A549 treated with RU486 at 1 μM for 4 hours (cell line): ENCODE measurements at places on chromosomes 5 and 9. TPM values are rescaled to one million over a fixed set of nuclear protein-coding genes. Genes with fewer than 3 reads are reported as not detected.

The SPINK6 gene
- total RNA-seq, result 0.31 to 0.52 TPM (median 0.37 TPM) in 4 of 5 replicates, not detected in the other

The C9orf85 gene
- total RNA-seq, result 10.9 to 17.7 TPM (median 13.1 TPM) in 5 replicates

The JADE2 gene
- total RNA-seq, result 22.5 to 28.8 TPM (median 26.9 TPM) in 5 replicates

The ITGA2 gene
- total RNA-seq, result 16.6 to 32.9 TPM (median 29.0 TPM) in 5 replicates

The IGFBPL1 gene
- total RNA-seq, result 2.1 to 3.0 TPM (median 2.9 TPM) in 5 replicates

The PCDHA7 gene
- 0.05 to 0.15 TPM (median 0.11 TPM) in 4 of 5 replicates, not detected in the other for total RNA-seq
